ENCODE measurements at places on chromosomes 4 and X.

- no peak for DNase-seq
Observed at GRCh38 chrX:10922159-10922558, 189.0 kb upstream of the HCCS start.

DNA sequence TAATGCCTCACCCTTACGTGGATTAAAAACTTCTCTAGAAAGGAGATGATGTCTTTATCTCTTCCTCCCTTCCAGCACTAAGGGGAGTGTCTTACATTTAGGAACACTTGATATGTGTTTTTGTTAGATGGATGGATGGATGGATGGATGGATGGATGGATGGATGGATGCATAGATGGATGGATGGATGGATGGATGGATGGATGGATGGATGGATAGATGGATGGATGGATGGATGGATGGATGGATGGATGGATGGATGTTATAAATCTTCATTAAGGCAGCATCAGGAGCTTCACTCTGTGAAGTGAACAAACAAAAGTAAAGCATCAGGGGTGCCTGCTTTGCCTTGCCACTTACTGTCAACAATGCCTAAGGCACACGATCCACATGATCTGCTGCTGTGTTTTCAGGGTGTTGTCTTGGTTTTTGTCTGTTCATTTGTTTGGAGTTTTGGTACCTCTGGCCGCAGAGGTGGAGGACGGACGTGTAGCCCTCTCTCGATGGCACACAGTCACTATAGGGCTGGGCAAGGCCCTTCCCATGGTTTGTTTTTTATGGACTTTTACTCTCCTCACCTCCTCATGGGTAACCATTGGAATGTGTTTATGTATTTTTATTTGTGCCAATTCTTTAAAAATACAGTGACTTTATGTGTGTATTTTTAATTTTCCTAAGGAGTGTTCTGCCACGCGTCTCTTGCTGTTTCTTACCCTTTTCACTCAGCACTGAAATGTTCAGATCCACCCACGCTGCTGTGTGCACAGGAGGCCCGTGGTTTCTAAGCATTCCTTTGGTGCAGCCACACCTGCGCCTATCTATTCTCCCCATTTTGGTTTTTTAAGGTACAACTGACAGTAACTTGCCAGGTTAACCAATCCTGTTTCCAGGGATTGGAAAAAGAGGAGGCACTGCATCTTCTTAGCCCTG is 91.8 kb upstream of the ENPP6 start:
- no peak for DNase-seq

GRCh38 chrX:16239211-16239610 is 71.9 kb downstream of the MAGEB17 start:
- DNase-seq: no peak

- no peak for DNase-seq
Observed at GRCh38 chrX:11426712-11427452, 133.7 kb downstream of the AMELX start.

DNA sequence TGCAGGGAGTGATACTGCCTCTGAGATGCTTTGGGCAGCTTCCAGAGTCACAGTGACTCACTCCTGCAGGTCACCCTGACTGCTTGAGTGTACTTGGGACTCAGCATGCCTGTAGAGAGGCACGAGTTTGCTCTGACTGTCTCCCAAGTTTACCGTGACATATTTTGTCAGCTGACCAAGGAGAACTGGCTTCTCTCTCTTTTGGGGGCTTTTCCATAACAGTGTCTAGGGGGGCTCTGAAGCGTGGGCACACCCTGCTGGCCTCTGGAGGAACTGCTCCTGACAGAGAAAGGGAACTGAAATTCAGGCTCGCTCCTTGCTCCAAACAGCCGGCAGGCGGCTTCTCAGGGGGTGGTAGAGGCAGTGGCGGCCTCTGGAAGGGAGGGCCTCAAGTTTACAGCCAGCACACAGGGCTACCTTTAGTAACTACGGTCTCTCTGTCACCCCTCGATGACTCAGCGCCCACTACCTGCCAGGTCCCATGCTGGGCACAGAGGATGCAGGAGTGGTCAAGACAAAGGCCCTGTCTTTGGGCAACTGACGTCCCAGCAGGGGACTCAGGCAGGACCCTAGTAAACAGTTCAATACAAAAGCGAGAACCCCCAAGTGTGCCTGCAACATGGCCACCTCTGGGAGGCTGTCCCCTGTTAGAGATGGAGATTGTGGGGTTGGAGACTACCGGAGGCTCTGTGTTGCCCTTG is 17.8 kb downstream of the ZNF185 start:
- DNase-seq: no peak

GRCh38 chrX:124342174-124342867 is 4.0 kb upstream of the SH2D1A start:
- no peak for DNase-seq

DNA sequence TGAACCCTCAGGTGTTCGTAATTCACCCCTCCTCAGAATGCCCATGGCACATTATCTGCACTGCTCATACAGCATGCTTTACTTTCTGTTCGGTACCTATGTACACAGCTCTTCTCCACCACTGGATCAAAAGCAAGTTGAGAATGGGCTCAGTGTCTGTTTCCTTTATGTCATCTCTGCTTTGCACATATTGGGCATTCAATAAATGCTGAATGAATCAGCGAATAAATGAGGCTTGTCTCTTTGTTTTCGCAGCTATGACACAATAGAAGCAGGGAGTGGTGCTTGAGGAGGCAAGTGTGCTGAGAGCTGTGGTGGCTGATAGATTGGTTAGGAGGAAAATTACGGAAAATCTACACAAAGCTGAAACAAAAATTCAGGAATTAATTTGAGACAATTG is 109.1 kb upstream of the VMA21 start:
- DNase-seq: no peak

GRCh38 chr4:167052631-167053091 is 181.6 kb downstream of the SPOCK3 start:
- DNase-seq: no peak

GRCh38 chr4:1395941-1396805 is 10.1 kb downstream of the NKX1-1 start:
- no peak for DNase-seq

DNA sequence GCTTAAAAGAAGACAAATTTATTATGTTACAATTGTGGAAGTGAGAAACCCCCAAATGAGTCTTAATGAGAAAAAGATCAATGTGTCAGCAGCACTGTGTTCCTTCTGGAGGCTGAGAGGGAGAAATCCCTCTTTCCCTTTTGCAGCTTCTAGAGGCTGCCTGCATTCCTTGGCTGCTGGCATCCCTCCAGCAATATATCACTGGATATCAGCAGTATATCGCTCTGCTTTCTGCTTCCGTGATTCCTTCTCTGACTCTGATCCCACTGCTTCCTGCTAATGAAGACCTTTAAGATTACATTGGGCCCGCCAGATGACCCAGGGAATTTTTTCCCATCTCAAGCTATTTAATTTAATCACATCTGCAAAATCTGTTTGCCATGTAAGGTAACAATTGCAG is 1008.0 kb downstream of the RAPGEF2 start:
- DNase-seq: no peak

All from stimulated activated CD4-positive, alpha-beta T cell treated with anti-CD3 and anti-CD28 coated beads, Interleukin-15, amount 100 ng/mL, for 1 hour (primary cell).